ENCODE measurements at places on chromosomes 7 and 10.

GRCh38 chr7:102891693-102892261, 21.0 kb upstream of the LRRC17 start:
- DNase-seq, result no peak

DNA sequence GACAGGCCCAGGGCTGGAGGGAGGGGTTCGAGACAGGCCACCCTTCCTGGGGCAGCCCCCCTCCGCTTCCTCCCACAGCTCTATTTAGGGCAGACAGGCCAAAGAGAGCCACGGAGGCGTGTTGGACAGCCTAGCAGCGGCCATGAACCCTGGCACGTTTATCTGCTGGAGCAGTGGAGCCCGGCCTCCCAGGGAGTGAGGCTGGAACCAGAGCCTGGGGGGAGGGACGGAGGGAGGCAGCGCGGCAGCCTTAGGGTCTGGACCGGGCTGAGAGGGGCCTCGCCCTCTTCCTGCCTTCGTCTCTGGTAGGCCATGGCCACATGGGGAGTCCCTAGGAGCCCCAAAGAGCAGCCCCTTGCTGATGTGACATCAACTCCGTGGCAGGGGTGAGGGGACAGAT, 17.1 kb downstream of the UNCX start:
- DNase-seq, result no peak

GRCh38 chr10:5604961-5605360, 61.4 kb downstream of the ASB13 start:
- no peak for DNase-seq

DNA sequence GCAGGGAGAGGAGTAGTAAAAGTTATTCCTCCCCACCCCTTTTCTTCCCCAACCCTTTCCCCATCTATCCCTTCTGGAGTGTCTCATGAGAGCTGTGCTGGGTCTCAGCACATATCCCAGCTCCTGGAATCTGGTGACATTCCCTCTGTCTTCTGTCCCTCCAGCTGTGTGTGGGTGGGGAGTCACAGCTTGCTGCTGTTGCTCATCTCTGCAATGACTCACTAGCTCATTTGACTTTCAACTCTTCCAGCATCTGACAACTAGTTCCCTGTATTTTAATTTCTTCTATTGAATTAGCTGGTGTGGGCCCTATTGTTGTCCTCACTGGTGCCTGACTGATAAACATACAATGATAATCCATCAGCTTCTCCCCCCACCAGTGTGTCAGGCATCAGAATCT, 198.9 kb upstream of the AUTS2 start:
- no peak for DNase-seq

DNA sequence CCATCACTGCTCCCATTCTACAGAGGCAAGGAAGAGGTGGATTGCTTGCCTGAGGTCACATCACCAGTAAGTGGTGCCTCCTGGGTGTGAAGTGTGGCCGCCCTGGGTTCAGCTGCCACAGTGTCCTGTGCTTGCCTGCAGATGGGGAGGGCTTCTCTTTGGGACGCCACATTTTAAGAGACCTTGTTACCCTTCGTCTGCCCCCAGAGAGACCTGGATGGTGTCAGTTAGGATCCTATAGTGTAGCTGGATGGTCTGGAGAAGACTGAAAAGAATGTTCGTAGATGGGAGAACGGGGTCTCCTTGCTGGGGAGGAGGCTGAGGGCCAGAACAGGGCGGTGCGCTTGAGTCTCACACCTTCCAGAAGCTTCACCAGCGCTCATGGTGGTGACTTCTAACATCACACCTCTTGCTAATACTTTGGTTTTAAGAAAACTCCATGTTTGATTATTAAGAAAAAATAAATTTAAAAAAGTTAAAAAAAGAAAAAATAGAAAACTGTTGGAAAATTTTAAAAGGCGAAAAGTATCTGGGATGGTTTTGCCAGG, 2.3 kb downstream of the DOCK1 start:
- no peak for DNase-seq

GRCh38 chr7:10973061-10973941, at the start of gene PHF14:
TSS of gene PHF14 (plus strand) at chr7:10973872. CDS start at chr7:10974324, 452 bp downstream.
- DNase-seq, result peak; percentile 93

DNA sequence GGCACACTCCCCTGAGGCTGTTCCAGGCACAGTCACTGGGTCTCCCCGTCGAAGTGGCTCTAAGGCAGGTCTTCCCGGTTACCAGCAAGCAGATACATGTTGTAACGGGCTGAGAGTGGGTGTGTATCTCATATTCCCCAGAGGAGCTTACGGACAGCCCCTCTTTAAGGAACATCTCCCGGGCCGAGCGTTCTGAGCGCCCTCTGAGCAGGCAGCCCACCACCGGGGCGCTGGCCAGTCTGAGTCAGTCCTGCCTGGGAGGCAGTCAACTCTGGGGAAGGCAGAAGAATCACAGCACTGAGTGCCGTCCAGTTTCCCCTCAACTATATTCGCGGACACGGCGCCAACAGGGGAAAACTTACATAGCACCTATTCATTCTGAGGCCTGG, 117.4 kb downstream of the LHPP start:
- no peak for DNase-seq

GRCh38 chr10:119703903-119704508, 21.8 kb upstream of the INPP5F start:
- DNase-seq, result no peak

- DNase-seq, result no peak
Observed at GRCh38 chr7:96992192-96993005, 13.0 kb upstream of the DLX6 start.

- no peak for DNase-seq
Observed at GRCh38 chr7:113109718-113110117, 8.6 kb downstream of the SMIM30 start.

GRCh38 chr10:3036155-3037021, 31.0 kb upstream of the PFKP start:
- DNase-seq, result no peak

DNA sequence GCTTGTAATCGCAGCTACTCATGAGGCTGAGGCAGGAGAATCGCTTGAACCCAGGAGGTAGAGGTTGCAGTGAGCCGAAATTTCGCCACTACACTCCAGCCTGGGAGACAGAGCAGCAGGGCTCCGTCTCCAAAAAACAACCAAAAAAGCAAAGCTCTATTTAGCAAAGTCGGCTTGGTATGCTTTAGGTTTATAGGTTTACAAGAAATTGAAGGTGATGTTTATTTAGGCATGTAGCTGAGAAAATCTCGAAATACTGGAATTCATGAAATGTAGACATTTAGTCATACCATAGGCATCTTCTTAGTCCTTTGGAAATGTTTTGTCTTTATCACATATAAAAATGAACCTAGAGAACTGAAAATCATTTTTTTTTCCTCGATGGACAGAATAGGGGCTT, 453.8 kb upstream of the ANKRD30A start:
- DNase-seq, result no peak

- no peak for DNase-seq
Observed at GRCh38 chr7:47327698-47328391, 254.1 kb downstream of the TNS3 start.

DNA sequence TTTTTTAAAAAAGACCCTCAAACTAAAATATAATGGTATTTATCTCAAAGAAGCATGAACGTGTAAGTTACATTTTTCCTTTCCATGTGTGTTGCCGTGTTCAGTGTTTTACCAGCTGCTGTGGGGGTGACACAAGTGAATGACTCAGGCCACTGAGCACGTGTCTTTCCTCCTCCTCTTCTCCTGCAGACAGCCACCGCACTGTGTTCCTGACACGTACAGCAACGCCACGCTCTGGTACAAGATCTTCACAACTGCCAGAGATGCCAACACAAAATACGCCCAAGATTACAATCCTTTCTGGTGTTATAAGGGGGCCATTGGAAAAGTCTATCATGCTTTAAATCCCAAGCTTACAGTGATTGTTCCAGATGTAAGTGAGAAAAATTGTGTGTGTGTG, 29.7 kb downstream of the TMEM248 start:
- no peak for DNase-seq

DNA sequence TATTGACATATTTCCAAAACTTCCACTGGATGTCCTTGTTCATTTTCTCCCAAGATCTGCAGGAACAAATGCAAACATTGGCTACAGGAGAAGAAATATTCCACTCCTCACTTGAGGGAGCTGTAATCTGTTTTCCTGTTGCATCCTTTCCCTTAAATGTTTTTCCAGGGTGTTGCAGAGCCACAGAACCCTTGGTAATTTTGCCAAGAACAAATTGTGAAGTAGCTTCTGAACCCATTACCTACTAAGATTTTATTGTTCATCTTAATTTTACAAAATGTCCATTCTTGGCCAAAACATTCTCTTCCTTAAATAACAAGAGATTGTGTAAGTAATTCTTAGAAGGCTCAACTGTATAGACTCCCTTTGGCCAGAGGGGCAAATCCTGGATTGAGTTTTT, 177.0 kb downstream of the GNAT3 start:
- no peak for DNase-seq

- no peak for DNase-seq
Observed at GRCh38 chr10:12742771-12743170, 258.7 kb downstream of the CCDC3 start.

DNA sequence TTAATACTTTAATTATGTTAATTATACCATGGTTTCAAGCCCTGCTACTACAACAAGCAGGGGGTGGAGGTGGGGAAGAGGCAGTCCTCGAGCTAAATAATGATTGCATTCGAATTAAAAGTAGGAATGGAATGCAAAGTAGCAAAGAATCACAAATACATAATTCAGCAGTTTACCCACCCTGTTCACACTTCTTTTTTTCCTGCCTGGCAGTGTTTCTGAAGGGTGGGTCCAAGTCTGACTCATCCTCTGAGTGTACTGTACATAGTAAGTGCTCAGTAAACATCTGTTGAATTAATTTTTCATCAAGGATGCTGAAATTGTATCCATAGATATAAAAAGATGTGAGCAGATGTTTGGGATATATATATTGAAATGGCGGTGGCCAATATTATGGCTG, 778.8 kb downstream of the LRMDA start:
- DNase-seq, result no peak

DNA sequence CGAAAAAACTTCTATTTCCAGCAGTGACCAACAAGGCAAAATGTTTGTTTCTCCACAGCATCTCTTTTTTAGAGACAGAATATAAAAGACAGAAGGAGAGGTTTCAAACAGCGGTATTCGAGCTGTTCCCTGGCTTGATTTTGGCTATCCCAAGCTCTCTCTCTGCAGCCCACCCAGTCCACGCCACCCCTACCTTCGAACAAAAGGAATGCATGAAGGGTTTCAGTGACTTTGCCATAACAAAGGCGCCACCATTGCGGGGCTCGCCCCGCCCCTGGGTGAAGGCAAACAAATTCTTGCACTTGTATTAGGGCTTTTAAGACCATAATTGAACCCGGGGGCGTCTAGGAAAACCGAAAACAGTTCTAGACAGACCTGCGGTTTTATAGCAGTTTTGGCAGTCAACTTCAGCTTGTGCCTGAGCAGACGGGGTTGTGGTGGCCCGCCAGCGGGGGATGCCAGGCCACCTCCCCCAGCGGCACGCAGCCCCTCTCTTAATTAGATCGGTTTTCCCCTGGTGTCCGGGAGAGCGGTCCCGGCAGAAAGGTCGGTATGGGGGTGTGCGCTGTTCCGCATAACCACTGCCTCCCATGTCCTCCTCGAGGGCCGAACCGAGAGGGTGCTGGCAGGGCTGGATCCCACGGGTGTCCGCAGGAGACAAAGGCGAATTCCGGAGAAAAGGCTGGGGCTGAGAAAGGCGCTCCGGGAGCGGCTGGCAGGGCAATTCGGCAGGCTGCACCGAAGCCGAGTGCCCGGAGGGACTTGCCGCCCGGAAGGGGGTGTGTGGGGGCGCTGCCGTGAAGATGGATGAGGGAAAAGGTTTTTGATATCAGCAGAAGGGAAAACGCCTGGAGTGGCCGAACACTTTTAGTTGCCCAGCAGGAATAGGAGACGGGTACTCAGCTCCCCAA, 2.7 kb upstream of the HOXA11 start:
- no peak for DNase-seq

DNA sequence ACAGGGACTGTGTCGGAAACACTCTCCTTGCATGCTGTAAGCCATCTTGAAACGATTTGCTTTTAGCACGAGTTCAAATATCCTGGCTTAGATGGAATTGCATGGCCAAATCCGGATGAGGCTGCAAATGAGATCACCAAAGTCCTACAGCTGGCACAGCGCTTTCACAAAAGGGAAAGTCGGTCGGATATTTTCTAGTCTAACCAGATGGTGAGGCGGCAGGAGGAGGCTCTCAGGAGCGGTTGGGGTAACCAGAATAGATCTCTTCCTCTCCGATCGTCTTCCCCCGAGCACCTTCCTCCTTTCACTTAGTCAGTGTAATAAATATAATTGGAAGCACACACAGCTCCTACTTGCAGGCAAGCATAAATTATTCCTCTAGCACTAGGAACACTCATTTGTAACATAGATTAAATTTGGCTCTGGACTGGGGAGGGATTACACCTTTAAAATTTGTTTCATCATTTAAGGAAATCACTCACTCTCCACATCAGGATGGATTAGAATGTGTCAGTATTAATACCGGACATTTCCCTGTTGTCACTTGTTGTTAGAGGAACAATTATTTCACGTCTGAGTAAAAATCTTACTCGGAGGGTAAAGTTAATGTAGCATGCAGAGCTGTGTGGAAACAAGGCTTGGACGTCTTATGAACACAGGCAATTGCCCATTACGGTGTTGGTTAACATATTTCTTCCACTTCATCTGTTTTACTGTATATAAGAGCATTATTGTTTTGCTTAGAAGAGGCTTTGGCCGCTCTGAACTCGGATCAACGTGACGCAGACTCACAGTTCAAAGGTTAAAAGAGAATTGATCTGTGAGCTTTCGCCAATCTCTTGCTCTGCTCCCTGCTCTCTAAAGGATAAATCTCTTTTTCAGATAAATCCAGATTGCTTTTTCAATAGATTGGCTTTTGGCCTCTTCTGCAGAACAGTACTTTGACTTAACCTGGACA, 857.9 kb downstream of the TYW1 start:
- no peak for DNase-seq

DNA sequence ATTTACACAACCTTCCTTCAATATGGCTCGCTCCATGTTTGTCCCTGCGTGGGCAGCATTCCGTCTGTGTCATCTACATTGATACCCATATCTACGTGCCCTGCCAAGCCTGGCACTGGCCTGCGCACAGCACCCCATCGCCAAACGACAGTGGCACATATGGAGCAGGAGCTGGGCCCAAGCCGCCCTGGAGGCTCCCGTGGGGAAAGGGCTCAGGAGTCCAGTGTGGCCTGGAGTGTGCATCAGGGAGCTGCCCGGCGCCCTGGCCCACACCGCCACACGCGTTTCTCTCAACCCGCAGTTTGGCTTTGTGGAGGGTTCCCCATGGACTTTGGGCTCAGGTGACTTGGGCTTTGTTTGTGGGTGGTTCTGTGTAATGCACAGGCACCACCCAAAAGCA, 273.2 kb downstream of the PTPRN2 start:
- DNase-seq, result no peak

GRCh38 chr10:42367532-42368230, 270.7 kb downstream of the ZNF33B start:
- peak; percentile 3 for DNase-seq

GRCh38 chr7:44264221-44264931, 61.0 kb downstream of the CAMK2B start:
- no peak for DNase-seq

DNA sequence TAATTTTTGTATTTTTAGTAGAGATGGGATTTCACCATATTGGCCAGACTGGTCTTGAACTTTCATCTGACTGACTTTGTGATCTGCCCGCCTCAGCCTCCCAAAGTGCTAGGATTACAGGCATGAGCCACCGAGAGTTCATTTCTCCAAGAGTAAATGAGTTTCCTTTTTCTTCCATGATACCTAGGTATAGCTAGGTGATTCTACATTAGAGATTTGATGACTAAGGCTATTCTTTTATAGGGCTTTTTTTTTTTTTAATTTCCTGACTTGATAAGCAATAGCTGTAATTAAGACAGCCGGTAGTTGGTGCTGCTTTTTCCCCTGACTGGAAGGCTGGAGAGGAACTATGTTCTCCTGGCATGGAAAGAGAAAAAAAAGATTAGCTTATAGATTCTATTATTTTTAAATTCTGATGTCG, 3.3 kb downstream of the PTPN12 start:
- DNase-seq, result no peak

Data from stimulated activated CD8-positive, alpha-beta memory T cell treated with anti-CD3 and anti-CD28 coated beads, Interleukin-7, amount 100 ng/mL, for 4 hours (primary cell).